Activated CD8-positive, alpha-beta T cell treated with anti-CD3 and anti-CD28 coated beads, Interleukin-2, amount 10 ng/mL, durations not matched to agents 7 days and 5 days (primary cell): ENCODE measurements at places on chromosomes 4 and X. TPM values are rescaled to one million over a fixed set of nuclear protein-coding genes. Genes with fewer than 3 reads are reported as not detected.

IGSF1 gene
- not detected for total RNA-seq

PRSS12 gene
- not detected for total RNA-seq

GLRA2 gene
- total RNA-seq = not detected

C1GALT1C1 gene
- 21.9 TPM for total RNA-seq

SPARCL1 gene
- not detected for total RNA-seq

CA5B gene
- 16.6 TPM for total RNA-seq

DRD5 gene
- not detected for total RNA-seq

GABRE gene
- total RNA-seq = not detected

CXCL13 gene
- not detected for total RNA-seq

RHOH gene
- total RNA-seq = 159 TPM

ATP1B4 gene
- not detected for total RNA-seq

SPANXN3 gene
- total RNA-seq = not detected

DNA sequence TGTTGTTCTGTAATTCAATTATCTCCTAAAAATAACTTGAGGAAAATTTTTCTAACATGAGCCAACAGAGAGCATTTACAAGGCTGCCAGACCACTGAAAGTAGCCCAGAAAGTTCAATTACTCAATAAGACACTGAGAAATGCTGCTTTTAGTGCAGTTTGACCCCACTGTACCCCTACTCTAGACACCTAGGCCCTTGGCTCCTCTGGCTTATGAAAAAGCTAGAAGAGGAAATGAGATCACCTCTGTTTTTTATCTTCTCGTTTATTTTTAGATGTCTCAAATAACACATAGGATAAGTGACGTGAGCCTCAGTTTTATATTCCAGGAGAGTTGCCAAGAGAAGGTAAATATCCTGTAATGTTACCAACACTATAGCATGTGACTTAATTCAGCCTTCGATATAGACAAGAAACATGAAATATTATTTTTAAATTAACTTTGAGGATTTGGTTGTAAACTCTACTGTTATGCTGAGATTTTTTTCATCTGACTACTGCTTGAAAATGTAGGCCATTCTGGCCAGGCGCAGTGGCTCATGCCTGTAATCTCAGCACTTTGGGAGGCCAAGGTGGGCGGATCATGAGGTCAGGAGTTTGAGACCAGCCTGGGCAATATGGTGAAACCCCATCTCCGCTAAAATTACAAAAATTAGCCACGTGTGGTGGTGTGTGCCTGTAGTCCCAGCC is 24.4 kb downstream of the TNIP3 start:
- H3K27me3 ChIP-seq = no peaks in the 10 kb centered on the region
- peaks cover 39% of the 10 kb centered on the region for H3K4me1 ChIP-seq
- H3K36me3 ChIP-seq = peaks cover 22% of the 10 kb centered on the region
- H3K27ac ChIP-seq = peak overlapping the region; percentile 80

DNA sequence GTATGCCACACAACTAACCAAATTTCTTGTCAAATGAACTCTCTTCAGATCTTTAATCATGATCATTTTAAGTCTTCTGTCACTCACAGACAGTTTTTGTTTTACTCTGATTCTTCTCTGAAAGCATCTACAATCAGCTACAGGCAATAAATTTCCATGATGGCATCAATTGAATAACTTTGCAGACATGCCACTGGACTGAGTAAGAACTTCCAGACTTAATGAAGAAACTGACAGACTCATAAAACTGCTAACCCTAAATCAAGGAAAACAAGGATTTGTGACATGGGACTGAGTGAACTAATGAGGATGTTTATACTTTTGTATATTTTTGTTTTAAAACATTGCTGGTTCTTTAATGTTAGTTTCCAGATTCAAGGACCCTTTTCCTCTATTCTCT is 5.5 kb upstream of the PPP1R2C start:
- H3K27ac ChIP-seq = no peak overlapping the region
- no peak overlapping the region for H3K4me3 ChIP-seq

DNA sequence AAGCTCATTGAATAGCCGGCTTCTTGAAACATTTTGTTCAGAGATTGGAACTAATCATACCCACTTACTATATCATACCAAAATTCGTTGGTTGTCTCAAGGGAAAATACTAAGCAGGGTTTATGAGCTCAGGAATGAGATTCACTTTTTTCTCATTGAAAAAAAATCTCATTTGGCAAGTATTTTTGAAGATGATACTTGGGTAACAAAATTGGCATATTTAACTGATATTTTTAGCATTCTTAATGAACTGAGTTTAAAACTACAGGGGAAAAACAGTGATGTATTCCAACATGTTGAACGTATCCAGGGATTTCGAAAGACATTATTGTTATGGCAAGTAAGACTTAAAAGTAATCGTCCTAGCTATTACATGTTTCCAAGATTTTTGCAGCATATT is 6.4 kb downstream of the FAM200B start:
- no peak overlapping the region for H3K4me3 ChIP-seq
- no peaks in the 10 kb centered on the region for H3K27me3 ChIP-seq
- H3K27ac ChIP-seq = no peak overlapping the region
- no peak for DNase-seq
- H3K36me3 ChIP-seq = peaks cover 30% of the 10 kb centered on the region

GRCh38 chrX:3501833-3502535 is 155.5 kb upstream of the MXRA5 start:
- no peaks in the 10 kb centered on the region for H3K4me1 ChIP-seq
- H3K36me3 ChIP-seq = no peaks in the 10 kb centered on the region
- H3K4me3 ChIP-seq = no peak overlapping the region
- H3K27me3 ChIP-seq = no peaks in the 10 kb centered on the region

DNA sequence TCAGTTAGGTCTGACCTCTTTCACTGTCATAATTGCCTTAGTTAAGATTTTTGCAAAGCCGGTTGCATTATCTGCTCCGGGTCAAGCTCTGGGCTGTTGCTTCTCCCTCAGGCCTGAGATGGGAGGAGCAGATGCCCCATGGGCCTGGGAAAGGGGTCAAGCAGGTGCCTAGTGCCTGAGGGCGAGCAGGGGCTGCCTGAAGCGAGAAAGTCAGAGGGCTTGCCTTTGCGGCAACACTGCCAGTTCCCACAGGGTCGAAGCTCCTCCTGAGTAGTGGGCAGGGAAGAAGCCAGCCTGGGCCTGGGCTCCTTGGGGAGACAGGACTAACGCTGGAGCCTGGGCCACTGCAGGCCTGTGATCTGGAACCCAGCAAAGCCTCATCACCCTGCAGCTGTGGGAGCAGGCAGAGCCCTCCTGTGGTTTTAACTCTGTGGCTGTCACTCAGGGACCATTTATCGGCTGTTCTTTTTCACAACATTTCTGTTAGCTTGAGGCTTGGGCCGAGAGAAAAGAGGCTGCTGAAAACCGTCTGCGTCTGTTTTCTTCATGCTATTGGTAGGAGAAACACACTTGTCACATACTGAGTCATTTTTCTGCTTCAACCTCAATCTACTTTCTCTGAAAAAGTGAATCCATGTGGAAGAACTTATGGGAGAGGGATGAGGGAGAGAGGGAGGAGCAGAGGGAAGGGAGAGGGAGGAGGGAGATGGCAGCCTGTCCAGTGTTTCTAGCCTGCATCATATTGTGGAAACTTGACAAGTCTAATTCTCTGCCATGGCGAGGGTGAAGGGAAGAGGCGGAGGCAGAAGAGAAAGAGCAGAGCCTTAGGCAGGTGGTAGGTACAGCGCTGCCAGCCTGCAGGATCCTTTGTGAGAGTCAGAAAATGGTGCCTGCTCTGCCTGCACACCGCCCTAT is 68.4 kb downstream of the RHOH start:
- peak overlapping the region; percentile 73 for H3K4me3 ChIP-seq
- peak overlapping the region; percentile 94 for H3K27ac ChIP-seq

DNA sequence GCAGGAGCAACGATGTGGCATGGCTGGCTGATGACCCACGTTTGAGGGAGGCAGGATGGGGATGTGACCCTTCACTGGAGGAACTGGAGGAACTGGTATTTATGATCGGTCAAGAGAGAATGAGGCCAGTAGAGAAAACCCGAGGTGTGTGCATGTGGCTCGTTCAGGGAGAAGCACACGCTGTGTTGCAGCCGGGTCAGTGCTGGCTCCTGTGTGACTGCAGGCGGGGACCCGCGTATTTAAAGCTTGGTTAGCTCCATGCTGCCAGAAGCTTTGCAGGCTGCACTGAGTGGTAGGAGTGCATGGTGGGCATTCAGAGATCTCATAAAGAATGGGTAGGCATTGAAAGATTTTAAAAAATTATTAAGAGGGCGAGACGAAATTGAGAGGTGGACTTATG is 52.1 kb downstream of the NELFA start:
- H3K36me3 ChIP-seq = peaks cover 73% of the 10 kb centered on the region
- no peaks in the 10 kb centered on the region for H3K27me3 ChIP-seq
- H3K4me3 ChIP-seq = no peak overlapping the region
- H3K4me1 ChIP-seq = no peaks in the 10 kb centered on the region
- DNase-seq = no peak

- DNase-seq = no peak
- H3K27ac ChIP-seq = no peak overlapping the region
- H3K4me1 ChIP-seq = peaks cover 24% of the 10 kb centered on the region
- H3K4me3 ChIP-seq = no peak overlapping the region
- peaks cover 3% of the 10 kb centered on the region for H3K36me3 ChIP-seq
Measured at GRCh38 chr4:98522062-98522461, 136.3 kb downstream of the TSPAN5 start.

GRCh38 chr4:115090483-115091075 is 22.8 kb downstream of the NDST4 start:
- no peaks in the 10 kb centered on the region for H3K4me1 ChIP-seq
- no peaks in the 10 kb centered on the region for H3K36me3 ChIP-seq
- no peak for DNase-seq
- no peak overlapping the region for H3K27ac ChIP-seq

- no peak for DNase-seq
- H3K36me3 ChIP-seq = no peaks in the 10 kb centered on the region
- no peaks in the 10 kb centered on the region for H3K27me3 ChIP-seq
- H3K27ac ChIP-seq = no peak overlapping the region
Measured at GRCh38 chrX:73728602-73729001, 165.6 kb downstream of the CHIC1 start.

DNA sequence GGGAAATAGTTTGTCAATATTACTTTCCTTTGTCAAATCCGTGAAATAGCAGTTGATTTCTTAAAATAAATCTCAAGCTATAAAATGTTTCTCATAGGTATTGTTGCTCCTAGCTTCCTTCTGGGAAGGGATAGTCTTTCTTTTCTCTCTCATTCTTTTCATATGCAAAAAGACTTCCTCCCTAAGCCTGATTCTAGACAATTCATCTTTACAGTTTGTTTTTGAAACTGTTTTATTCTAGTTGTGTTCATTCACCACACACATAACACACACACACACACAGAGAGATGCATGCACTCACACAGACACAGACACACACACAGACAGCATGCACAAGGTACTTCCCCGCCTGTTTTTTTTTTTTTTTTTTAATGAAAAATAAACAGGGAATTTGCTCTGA is 18.2 kb downstream of the GLRA3 start:
- no peak overlapping the region for H3K27ac ChIP-seq
- H3K27me3 ChIP-seq = no peaks in the 10 kb centered on the region
- no peaks in the 10 kb centered on the region for H3K36me3 ChIP-seq
- no peak overlapping the region for H3K4me3 ChIP-seq

GRCh38 chrX:107748506-107748905 is 27.1 kb downstream of the TSC22D3 start:
- H3K27ac ChIP-seq = no peak overlapping the region
- H3K36me3 ChIP-seq = no peaks in the 10 kb centered on the region
- DNase-seq = no peak
- no peaks in the 10 kb centered on the region for H3K4me1 ChIP-seq
- H3K4me3 ChIP-seq = no peak overlapping the region
- no peaks in the 10 kb centered on the region for H3K27me3 ChIP-seq

GRCh38 chrX:49762175-49762720 is 66.5 kb upstream of the PAGE1 start:
- no peaks in the 10 kb centered on the region for H3K36me3 ChIP-seq
- H3K27ac ChIP-seq = no peak overlapping the region
- peaks cover 4% of the 10 kb centered on the region for H3K27me3 ChIP-seq
- no peak for DNase-seq
- no peaks in the 10 kb centered on the region for H3K4me1 ChIP-seq
- H3K4me3 ChIP-seq = no peak overlapping the region

DNA sequence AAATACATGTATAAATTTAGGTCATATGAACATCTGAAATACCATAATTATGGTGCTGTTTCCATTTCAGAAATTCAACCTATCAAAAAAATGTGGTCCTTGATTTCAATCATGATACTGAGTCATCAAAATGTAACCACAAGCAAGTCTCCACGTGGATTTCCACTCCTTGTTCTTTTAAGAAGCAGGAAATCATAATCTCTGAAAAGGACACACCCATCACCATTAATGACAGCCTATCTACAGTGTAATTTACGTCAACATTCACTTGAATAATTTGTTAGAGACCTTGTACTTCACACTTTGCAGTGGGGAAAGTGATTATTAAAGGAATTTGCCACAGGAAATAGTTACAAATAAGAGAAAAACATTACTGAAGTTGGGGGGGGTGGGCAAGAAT is 17.7 kb upstream of the SLC7A11 start:
- no peak overlapping the region for H3K27ac ChIP-seq
- no peaks in the 10 kb centered on the region for H3K36me3 ChIP-seq

- peak overlapping the region; percentile 69 for H3K4me3 ChIP-seq
- H3K27ac ChIP-seq = peak overlapping the region; percentile 69
Measured at GRCh38 chrX:120309873-120310705, 1.2 kb downstream of the TMEM255A start.

GRCh38 chr4:72971572-72971971 is 97.9 kb downstream of the COX18 start:
- DNase-seq = no peak
- H3K27me3 ChIP-seq = peaks cover 15% of the 10 kb centered on the region
- H3K27ac ChIP-seq = no peak overlapping the region

GRCh38 chr4:71198958-71199357 is 139.9 kb upstream of the SLC4A4 start:
- H3K36me3 ChIP-seq = no peaks in the 10 kb centered on the region
- peaks cover 9% of the 10 kb centered on the region for H3K27me3 ChIP-seq
- peak; percentile 74 for DNase-seq
- peak overlapping the region; percentile 4 for H3K4me3 ChIP-seq
- peaks cover 24% of the 10 kb centered on the region for H3K4me1 ChIP-seq

DNA sequence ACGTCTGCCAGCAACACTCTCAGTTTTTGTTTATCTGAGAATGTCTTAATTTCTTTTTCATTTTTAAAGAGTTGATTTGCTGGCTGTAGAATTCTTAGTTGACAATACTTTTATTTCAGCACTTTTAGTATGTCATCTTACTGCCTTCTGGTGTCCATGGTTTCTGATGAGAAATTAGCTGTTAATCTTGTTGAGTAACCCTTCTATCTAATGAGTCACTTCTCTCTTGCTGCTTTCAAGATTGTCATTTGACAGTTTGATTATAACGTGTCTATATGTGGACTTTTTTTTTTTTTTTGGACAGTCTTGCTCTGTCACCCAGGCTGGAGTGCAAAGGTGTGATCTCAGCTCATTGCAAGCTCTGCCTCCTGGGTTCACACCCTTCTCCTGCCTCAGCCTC is 24.0 kb upstream of the TMEM255A start:
- H3K27me3 ChIP-seq = no peaks in the 10 kb centered on the region
- no peak for DNase-seq
- no peaks in the 10 kb centered on the region for H3K36me3 ChIP-seq
- H3K4me3 ChIP-seq = no peak overlapping the region

- H3K4me1 ChIP-seq = no peaks in the 10 kb centered on the region
- H3K27ac ChIP-seq = no peak overlapping the region
- H3K36me3 ChIP-seq = no peaks in the 10 kb centered on the region
- no peak for DNase-seq
- H3K4me3 ChIP-seq = no peak overlapping the region
Measured at GRCh38 chr4:121096191-121096590, 23.9 kb upstream of the NDNF start.

- H3K4me3 ChIP-seq = no peak overlapping the region
- no peaks in the 10 kb centered on the region for H3K4me1 ChIP-seq
- H3K36me3 ChIP-seq = no peaks in the 10 kb centered on the region
- DNase-seq = no peak
- no peaks in the 10 kb centered on the region for H3K27me3 ChIP-seq
Measured at GRCh38 chr4:29002151-29002550, 1718.0 kb upstream of the PCDH7 start.
